ENCODE measurements at places on chromosomes 6 and 20. TPM values are rescaled to one million over a fixed set of nuclear protein-coding genes. Genes with fewer than 3 reads are reported as not detected.

Gene PHACTR3
- polyA plus RNA-seq = 13.2 TPM

Gene WFDC12
- not detected for polyA plus RNA-seq

Gene KCNK5
- 9.3 TPM for polyA plus RNA-seq

Gene SNX3
- polyA plus RNA-seq = 248 TPM

DNA sequence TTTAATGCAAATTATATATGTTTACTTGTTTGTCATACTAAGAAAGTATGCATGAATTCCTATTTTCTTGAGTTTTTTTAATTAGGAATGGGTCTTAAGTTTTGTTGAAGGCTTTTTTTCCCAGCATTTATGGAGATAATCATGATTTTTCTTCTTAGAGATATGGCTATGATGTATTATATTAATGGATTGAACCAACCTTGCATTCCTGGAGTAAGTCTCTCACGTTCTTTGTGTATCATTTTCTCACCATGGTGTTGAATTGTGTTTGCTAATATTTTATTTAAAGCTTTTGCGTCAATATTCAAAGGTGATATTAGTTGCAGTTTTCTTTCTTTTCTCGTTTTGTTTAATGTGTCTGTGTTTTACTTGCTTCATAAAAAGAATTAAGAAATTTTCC, 48.4 kb upstream of the SLC35D3 start:
- DNase-seq = no peak

GRCh38 chr20:33086052-33086722, 6.7 kb downstream of the BPIFB4 start:
- no peak for DNase-seq

DNA sequence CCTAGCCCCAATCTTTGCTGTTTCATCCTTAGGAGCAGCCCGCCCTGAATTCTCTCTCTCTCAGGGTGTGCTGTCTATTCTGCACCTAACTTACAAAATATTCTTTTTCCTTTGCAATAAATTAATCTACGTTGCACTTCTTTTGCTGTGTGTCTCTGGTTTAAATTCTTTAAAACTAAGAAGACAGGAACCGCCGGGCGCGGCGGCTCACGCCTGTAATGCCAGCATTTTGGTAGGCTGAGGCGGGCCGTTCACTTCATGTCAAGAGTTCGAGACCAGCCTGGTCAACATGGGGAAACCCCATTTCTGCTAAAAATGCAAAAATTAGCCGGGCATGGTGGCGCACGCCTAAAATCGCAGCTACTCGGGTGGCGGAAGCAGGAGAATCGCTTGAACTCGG, 148.5 kb upstream of the PRSS16 start:
- no peak for DNase-seq

DNA sequence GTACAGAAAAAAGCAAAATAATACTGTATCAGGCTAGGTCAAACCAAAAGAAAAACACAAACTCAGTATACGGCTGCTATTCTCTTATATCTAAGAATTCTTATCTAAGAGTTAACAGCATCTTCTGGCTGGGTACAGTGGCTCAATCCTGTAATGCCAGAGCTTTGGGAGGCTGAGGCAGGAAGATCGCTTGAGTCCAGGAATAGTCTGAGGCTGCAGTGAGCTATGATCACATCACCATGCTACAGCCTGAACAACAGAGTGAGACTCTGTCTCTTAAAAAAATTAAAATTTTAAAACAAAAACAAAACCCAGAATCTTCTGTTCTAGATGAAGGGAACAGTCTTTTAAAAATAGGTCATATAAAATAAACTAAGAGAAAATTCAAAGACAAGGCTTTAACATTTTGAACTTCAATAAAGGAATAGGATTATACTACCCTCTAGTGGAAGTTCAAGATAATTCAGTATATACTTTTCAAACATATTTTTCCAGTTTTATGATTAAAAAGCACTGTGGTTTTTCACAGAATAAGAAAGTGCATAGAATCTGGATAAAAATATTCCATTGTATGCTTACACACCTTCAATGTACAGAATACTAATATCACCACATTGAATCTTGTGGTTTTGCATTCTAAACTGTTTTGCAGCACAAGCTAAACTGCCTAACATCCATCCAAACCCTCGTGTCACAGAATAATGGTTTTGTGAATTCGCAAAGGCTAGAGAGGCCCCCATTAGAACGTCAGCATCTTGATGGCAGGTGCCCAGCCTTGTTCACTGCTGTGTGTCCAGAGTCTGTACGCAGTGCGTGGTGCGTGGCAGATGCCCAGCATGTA, 39.3 kb downstream of the DTNBP1 start:
- no peak for DNase-seq

Data from right renal cortex interstitium (tissue), 3 donors.